ENCODE measurements at places on chromosomes 13 and 19.

- peak; percentile 36 for DNase-seq
Observed at GRCh38 chr13:42967660-42968059, 24.4 kb downstream of the EPSTI1 start.

- DNase-seq: peak; percentile 46
Observed at GRCh38 chr13:30576528-30576927, 41.2 kb upstream of the USPL1 start.

GRCh38 chr13:35882722-35883497, 248.3 kb downstream of the DCLK1 start:
- DNase-seq: no peak

- no peak for DNase-seq
Observed at GRCh38 chr13:33392794-33393405, 107.3 kb upstream of the STARD13 start.

DNA sequence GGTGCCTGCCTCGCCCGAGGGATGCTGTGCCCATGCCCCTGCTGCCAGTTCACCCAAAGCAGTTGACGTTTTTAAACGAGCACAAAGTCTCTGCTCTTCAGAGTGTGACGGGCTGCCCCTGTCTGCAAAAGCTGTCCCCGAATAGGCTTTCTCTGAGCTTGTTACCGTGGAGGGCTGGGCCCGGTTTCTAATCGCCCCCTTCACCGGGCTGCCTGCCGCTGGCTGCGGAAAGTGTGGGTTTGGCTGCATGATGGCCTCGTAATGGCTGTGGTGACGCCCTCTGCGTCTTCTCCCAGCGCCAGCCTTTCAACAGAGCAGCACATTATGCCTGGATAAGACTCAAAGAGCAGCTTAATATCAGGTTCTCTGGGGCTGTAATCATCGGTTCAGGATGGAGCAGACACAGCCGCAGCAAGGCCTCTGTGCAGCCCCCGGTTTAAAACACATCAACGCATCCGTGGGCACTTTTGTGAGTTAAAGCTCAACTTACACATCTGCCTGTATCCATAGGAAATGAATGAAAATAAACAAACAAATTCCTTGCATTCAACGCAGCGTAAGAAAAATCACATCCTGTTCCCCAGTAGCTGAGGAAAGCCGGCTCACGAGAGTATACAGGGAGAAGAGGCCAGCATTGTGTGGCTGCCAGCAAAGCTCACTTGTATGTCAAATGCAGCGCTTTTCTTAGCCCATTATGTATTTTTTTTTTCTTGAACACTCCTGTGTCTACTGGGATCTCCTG, 166.4 kb upstream of the SOX1 start:
- no peak for DNase-seq

DNA sequence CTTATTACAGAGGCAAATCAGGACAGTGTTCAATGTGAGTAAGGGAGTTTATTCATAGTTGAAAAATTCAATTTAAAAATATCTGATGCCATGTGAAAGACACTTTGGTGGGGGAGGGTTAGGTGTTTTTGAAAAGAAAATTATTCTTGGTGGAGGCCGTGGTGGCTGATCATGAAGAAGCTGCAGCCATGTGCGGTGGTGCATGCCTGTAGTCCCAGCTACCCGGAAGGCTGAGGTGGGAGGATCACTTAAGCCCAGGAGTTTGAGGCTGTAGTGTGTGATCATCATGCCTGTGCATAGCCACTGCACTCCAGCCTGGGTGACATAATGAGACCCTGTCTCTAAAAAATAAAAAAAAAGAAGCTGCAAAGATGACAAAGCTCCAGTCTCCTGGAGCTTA, 28.6 kb downstream of the WDFY2 start:
- no peak for DNase-seq

GRCh38 chr19:11445141-11445540, 9.7 kb downstream of the PRKCSH start:
- DNase-seq: no peak

DNA sequence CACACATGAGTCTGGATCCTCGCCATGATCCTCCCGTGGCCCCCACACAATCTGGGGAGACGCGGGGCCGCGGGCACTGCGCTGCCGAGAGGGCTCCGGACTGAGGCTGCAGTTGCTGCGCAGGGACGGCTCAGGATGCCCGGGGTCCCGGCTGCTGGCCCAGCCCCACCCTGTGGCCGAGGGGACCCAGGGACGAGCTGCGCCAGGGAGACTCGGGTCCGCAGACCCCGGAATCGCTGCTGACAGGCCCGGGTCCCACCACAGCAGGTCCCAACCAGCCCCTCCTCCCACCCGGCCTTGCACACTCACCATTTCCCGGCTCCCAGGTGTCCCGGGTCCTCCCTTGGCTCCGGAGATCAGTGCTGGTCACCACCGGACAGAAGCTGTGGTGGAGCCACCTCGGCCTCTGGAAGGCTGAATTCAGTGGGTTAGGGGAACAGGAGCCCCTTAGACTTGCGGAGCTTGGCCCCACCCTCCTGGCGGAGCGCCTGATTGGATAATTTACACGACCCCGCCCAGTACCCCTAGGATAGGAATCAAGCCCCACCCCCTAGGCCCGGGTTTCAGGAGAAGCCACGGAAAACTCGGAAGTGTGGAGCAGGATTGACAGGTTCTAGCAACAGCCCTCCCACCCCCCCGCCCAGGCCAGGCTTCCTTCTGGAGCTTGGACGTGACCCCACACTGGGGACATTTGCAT, 57.4 kb downstream of the ZNF44 start:
- no peak for DNase-seq

GRCh38 chr19:55931936-55932386, at the start of gene NLRP13:
Gene NLRP13, minus strand, starts transcription at chr19:55932336. Its CDS starts 25 bp downstream, at chr19:55932311.
- DNase-seq: no peak

DNA sequence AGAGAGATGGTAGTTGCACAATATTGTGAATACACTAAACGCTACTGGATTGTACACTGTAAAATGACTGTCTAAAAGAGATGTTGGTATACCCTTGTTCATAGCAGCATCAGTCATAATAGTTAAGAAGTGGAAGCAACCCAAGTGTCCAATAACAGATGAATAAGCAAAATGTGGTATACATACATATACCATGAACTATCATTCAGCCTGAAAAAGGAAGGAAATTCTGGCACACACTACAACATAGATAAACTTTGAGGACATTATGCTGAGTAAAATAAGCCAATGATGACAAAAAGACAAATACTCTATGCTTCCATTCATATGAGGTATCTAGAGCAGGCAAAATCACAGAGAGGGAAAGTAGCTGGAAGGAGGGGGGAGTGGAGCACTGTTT, 16.0 kb downstream of the DZIP1 start:
- no peak for DNase-seq

GRCh38 chr13:66994097-66994496, 236.0 kb downstream of the PCDH9 start:
- DNase-seq: peak; percentile 83

- DNase-seq: no peak
Observed at GRCh38 chr13:113849546-113849945, 14.3 kb downstream of the GAS6 start.

- no peak for DNase-seq
Observed at GRCh38 chr13:34941436-34941834, 635 bp upstream of the NBEA start.

DNA sequence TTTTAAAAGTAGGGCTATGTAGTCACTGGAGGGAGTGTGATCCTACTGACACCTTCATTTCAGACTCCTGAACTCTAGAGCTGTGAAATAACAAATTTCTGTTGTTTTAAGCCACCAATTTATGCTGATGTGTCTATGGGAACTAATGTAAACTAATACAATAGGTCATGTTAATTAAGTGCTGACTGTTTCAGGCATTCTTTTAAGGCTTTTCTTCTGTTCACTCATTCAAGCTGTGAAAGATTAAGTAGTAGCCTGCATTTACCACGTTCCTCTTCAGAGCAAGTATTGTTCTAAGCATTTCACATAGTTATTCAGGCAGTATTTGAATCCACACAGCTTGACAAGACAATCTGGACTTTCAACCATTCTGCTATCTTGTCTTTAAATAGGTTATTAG, 1135.0 kb downstream of the SLITRK1 start:
- DNase-seq: no peak

DNA sequence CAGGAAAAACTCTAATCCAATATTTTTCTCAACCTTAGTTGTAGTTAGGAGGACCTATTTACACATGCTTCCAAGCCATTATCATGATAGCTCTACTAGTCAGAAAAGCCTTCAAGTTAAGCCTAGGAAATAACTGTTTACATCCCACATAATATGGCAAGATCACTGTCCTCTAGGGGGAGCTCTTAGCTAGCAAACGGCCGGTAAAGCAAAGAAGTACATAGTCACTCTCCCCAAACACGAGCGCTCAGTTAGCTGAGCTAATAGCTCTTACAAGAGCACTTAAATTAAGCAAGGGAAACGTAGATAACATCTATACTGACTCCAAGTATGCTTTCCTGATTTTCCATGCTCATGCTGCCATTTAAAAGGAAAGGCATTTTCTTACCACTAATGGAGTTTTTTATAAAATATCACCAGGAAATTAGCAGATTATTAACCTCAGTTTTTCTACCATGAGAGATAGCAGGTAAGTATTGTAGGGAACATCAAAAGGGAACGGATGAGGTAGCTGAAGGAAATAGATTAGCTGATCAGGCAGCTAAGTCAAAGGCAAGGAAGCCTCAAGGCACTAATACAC, 100.6 kb upstream of the PABPC3 start:
- DNase-seq: peak; percentile 92

- peak; percentile 45 for DNase-seq
Observed at GRCh38 chr13:113862931-113863523, 849 bp downstream of the GAS6 start.

GRCh38 chr13:97313551-97314260, 91.6 kb downstream of the MBNL2 start:
- no peak for DNase-seq

DNA sequence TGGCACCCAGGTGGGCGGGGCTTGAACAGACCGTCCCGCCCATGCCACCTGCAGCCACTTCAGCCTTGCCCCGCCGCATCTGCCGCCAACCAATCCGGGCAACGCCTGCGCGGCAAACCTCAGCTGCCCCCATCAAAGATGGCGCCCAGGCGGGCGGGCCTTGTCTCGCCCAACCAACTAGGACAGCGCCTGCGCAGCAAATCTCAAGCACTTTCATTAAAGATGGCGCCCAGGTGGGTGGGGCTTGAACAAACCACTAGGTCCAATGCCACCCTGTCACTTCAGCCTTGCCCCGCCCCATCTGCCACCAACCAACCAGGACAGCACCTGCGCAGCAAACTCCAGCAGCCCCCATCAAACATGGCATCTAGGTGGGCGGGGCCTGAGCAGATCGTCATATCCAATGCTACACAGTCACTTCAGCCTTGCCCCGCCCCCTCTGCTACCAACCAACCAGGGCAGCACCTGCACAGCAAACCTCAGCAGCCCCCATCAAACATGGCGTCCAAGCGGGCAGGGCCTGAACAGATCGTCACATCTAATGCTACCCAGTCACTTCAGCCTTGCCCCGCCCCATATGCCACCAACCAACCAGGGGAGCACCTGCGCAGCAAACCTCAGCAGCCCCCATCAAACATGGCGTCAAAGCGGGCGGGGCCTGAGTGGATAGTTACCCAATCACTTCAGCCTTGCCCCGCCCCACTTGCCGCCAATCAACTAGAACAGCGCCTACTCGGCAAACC, 1.4 kb downstream of the PEG3 start:
- DNase-seq: peak; percentile 31

DNA sequence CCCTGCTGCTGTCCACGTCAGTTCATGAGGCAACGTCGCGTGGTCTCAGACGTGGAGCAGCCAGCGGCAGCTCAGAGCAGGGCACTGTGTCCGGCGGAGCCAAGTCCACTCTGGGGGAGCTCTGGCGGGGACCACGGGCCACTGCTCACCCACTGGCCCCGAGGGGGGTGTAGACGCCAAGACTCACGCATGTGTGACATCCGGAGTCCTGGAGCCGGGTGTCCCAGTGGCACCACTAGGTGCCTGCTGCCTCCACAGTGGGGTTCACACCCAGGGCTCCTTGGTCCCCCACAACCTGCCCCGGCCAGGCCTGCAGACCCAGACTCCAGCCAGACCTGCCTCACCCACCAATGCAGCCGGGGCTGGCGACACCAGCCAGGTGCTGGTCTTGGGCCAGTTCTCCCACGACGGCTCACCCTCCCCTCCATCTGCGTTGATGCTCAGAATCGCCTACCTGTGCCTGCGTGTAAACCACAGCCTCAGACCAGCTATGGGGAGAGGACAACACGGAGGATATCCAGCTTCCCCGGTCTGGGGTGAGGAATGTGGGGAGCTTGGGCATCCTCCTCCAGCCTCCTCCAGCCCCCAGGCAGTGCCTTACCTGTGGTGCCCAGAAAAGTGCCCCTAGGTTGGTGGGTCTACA, 6.6 kb downstream of the FSTL3 start:
- no peak for DNase-seq

DNA sequence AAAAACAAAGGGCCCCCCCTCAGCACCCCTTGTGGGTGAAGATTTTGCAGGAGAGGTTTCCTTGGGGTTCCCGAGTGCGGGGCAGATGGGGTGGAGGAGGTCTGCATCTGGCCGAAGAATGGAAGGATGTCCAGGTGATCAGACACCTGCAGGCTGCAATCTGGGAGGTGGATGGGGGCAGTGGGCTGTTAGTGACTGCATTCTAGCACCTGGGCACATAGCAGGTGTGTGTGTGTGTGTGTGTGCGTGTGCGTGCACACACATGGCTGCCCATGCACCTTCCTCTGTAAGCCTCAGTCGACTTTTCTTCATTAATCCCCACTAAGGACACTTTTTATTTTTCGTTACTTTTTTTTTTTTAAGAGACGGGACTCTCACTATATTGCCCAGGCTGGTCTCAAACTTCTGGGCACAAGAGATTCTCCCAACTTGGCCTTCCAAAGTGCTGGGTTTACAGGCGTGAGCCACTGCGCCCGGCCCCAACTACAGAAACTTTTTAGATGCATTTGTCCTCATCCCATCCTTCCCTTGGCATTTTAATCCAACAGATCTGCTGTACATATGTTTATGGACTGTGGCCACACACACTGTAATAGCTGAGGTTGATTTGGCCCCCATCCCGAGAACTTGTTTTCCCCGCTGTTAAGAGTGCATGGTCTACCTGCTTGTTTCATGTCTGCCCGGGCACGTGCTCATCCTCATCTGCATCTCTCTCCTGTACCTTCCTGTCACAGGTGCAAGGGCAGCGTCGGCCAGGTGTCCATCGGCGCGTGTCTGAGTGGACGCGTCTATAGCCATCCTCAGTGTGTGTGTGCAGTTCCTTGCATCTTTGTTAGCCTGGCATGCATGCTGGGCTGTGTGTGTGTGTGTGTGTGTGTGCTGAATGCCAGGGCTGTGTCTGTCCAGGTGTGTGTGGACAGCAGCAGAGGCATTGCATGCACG, 731 bp downstream of the MAG start:
- DNase-seq: no peak
